Mucosa of gallbladder (tissue), 1 donor: ENCODE measurements at places on chromosomes 12 and 14.

- no peak for DNase-seq
Observed at GRCh38 chr12:70659077-70659606, 21.9 kb upstream of the PTPRB start.

- no peak for DNase-seq
Observed at GRCh38 chr14:21536418-21537089, 10.4 kb upstream of the SALL2 start.

DNA sequence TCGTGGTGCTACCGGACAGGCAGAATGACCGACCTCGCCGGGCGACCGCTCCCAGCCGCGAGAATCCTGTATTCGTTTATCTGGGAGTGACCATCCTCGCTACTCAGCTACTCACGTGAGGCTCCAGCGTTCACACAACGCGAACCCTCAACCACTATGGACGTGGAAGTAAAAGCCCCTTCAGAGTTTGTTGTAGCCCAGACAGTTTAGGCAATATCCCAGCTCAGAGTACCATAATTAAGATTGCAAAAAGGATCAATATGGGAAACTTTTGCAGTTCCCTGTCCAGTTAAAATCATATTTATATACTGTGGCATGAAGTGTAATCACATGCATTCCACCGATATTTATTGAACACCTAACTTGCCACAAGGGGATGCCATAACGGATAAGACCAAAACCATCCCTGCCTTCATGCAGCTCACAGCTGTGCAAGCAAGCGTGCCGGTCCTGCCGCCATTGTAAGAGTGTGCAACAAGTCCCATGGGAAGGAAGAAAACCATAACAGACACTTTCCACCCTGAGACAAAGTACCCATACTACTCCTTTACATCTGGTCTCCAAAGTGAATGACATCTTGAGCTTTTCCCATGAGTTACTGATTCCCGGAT, 938 bp upstream of the MAX start:
- DNase-seq, result no peak

GRCh38 chr12:67645601-67646000, 2.9 kb upstream of the DYRK2 start:
- no peak for DNase-seq
